GOT3 (cell line): ENCODE measurements at places on chromosomes 4 and X.

- DNase-seq: no peak
These were observed 286.3 kb upstream of the AGA start for GRCh38 chr4:177728361-177729152.

DNA sequence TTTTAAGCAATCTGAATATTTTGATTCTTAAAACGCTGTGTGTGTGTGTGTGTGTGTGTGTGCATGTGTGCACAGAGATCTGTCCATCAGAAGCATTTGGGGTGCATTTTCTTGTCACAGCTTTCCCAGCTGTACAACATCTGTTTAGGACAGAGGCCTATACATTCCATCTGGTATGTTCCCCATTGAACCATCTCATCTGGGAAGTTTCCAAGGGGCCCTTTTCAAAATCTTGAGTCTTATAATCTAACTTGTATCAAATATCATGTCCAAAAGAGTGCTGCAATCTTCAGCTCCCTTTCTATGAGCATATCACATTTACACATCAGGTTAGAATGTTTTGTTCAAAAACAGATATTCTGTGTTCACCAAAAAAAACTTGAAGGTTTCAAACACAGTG, 16.5 kb upstream of the MID1 start:
- no peak for DNase-seq

DNA sequence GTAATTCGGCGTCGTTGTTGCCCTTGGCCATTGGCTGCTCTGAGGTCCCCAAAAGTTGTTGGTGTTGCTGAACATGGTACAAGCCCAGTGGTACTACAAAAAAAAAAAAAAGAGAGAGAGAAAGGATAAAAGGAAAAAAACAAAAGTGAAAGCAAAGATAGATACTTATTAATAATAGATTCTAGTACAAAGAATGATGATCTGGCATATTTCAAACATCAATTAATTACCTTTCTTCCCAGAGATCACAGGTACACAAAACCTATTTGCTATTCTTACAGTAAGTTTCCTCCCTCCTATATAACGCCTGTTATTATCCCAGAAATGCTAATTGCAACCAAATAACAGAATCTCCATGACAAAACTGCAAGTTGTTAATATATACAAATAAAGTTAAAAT, 188.9 kb downstream of the FBXW7 start:
- no peak for DNase-seq

DNA sequence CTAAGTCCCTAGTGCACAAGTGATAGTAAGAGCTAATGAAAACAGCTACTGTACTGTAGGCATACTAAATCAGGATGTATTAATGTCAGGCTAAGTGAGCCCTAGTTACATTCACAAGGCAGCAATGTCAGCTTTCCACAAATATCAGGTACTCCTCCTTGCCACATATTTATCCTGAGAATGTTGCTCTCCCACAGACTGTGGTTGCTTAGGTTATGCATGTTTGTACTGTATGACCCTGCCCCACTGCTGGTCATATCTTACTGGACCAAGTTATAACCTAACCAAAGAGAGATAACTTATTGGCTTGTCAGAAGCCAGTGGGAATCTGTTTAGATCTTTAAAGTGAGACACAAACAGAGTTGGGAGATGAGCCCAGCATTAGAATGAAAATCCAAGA, 241.0 kb downstream of the SLC39A8 start:
- DNase-seq: no peak

DNA sequence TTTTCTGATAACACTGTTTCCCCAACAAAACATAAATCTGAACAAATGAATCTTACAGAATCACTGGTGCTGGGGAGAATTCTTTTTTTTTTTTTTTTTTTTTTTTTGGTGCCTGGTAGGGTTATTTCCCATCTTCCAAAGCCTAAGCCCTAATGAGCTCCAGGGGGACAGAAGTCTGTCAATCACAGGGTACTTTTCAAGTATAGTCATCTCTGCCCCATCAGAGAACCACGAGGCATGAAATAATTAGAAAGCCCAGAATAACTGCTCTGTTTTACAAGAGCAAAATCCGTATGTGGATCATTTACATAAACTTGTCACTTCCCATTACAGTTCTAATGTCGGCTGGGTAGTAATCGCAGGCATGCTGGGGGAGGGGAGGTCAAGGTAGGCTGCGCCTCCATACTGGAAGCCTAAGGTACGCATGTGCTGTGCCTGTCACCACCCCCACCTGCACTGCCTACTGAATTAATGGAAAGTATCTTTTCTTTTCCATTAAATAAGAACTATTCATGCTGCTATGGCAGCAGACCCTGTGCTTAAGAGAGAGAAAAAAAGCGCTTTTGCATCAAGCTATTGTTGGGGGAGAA, 164.7 kb upstream of the LEF1 start:
- DNase-seq: no peak

- DNase-seq: no peak
These were observed 139.2 kb upstream of the ANK2 start for GRCh38 chr4:112910109-112910736.

GRCh38 chr4:10006231-10006600, 15.1 kb downstream of the SLC2A9 start:
- no peak for DNase-seq

GRCh38 chrX:10989386-10989785, 121.7 kb upstream of the HCCS start:
- DNase-seq: no peak

GRCh38 chrX:93637591-93637990, 35.8 kb downstream of the NAP1L3 start:
- no peak for DNase-seq

GRCh38 chrX:39212456-39212855, 411.2 kb downstream of the MID1IP1 start:
- no peak for DNase-seq

GRCh38 chrX:2479420-2479780, 21.4 kb downstream of the DHRSX start:
- no peak for DNase-seq

- DNase-seq: no peak
These were observed 158.1 kb downstream of the ATP10D start for GRCh38 chr4:47642985-47643760.

GRCh38 chr4:10380735-10381134, 76.5 kb downstream of the ZNF518B start:
- DNase-seq: no peak

DNA sequence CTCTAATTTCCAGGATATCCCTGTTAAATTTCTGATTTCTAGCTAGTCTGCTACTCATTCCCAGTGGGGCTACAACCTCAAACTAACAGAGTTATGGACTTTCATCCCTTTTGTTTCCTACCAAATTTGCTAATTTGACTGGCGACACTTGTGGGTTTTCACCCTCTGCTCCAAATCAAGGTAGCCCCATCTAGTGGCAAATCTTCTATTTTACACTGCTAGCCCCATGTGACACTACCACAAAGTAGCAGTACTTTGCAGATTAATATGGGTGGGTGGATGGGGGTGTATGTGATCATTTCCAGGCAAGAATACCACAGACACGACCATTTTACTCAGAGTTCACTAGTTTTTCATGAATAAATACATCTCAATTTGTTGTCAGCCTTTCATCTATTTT, 150.3 kb downstream of the MSL3 start:
- DNase-seq: no peak

GRCh38 chr4:111773858-111774257, 371.4 kb upstream of the FAM241A start:
- no peak for DNase-seq

GRCh38 chr4:33975995-33976394, 2268.3 kb downstream of the ARAP2 start:
- DNase-seq: no peak

GRCh38 chr4:185128272-185129119, 14.6 kb upstream of the SLC25A4 start:
- no peak for DNase-seq

DNA sequence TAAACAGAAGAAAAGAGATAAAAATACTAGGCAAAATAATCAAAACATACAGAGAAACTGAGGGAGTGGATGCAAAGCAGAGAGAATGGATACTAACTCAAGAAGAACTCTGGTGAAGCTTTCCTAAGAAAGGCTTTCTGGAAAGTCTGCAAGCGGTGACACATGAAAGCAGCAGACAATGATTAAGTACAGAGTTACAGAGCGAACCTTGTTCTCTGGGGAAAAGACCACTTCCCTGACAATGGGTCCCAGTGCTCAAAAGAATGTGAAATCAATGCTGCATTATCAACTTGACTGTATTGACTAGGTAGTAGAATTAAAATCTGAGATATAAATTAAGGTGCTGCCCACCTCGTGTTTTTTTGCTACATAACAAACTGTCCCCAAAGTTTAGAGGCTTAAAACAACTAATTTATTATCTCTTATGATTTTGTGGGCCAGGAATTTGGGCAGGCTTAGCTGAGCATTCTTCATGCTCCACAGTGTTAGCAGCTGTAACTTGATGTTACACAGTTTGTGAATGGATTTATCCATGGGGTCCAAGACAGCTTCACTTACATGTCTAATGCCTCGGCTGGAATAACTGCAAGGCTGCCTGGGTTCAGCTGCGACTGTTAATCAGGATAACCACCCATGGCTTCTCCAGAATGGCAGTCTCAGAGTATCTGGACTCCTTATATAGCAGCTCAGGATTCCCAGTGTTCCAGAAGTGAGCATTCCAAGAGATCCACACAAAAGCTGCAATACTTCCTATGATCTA, 106.9 kb upstream of the INPP4B start:
- no peak for DNase-seq

- DNase-seq: no peak
These were observed 10.2 kb downstream of the DCUN1D4 start for GRCh38 chr4:51853027-51853682.

DNA sequence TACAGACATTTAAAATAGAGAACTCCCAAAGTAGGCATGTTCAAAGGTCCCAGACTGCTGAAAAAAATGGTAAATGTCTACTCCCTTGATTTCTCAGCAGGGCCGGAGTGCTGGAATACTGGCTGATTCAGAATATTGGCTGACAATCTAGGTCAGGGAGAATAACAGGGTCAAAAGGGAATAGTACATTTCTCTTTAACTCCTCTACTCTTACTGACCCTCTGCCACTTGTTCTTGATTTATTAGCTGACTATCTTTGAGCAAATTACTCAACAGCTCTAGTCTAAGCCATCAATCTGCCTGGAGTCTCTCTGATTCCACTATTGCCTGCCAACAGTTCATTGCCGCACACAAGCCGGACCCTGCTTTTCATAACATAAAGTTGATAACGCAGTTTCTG, 19.7 kb upstream of the NWD2 start:
- no peak for DNase-seq

DNA sequence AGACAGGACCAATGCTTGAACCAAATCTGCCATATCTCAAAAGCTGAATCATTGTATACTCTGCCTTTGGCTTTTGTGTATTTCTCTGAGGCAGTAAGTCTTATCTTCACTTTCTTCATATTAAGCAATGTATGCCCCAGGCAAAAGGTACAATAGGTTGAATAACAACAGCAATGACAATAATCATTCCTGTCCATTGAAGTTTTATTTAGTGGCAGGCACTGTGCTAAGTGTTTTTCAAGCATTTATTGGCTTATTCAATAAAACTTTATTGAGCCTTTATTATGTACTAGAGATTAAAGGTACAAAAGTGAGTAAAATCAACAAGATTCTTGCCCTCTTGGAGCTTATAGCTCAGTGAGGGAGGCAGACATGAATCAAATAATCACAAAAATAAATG, 8.2 kb upstream of the CASK start:
- DNase-seq: no peak

- DNase-seq: no peak
These were observed 2020.0 kb upstream of the ADGRL3 start for GRCh38 chr4:59180161-59180560.

DNA sequence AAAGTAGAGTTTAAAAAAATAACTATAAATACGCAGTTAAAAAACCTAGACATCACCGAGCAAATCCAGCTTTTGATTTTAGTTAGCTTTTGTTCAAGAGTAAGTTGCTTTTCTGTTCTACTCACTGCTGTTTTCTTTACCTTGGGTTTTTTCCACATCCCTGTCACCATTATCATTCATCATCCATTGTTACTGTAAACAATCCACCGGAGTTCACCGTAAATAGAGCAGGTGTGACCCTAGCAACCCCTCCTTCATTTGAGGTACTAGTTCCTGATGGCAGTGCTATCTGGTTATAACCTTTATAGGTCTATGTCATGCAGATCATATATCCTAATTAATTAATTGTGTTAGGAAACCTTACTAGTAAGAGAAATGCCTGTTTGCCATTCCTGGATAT, 43.0 kb upstream of the TEX13D start:
- DNase-seq: no peak

DNA sequence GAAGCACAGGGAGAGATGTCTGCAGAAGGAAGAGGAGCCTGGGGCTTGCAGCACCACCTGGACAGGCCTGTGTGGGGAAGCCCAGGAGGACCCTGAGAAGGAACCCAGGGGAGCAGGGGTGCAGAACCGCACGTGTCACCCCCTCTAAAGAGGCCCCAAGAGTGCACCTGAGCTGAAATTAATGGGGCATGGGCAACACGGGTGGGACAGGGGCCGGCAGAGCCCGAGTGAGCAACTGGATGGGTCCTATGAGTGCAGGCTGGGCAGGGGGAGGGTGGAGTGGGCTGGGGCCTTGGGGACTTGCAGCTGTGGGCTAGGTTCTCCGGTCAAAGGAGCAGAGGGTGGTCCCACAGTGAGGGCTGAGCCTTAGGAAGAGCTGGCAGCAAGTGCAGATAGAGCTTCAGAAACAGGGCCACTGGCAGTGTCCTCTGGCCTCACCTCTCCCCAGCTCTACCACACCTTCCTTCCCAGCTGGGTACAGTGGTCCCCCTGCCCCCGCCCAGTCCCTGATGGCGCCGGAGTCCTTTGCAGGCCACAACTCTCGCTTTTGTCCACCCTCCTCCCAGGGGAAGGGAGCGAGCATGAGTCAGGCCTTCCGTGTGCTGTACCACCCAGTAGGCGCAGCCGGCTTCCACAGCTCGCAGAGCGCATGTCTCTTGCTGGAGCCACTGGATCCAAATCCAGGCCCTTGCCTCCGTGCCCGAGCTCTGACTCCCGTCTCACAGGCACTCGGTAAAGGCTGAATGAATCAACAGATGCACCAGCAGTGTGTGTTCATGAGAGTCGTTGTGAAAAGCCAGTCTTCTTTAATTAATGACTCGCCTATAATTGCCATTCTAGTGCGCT, 131.6 kb downstream of the HMX1 start:
- no peak for DNase-seq
